ENCODE measurements at places on chromosomes 2 and 18. TPM values are rescaled to one million over a fixed set of nuclear protein-coding genes. Genes with fewer than 3 reads are reported as not detected.

DNA sequence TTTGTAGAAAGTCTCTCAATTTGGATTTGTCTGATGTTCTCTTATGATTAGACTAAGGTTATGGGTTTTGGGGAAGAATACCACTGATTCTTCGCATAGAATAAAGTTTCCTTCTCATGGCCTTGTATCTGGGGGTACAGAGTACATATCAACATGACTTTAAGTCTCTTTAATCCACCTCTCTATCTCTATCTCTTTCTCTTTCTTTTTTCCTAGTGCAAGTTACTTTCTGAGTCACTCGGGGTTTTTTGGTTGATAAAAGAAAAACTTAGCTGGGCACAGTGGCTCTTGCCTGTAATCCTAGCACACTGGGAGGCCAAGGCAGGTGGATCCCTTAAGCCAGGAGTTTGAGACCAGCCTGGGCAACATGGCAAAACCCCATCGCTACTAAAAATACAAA, 100.1 kb upstream of the MAP4K3 start:
- no peaks in the 10 kb centered on the region for H3K27me3 ChIP-seq
- H3K27ac ChIP-seq, result no peak overlapping the region
- H3K4me3 ChIP-seq, result no peak overlapping the region
- DNase-seq, result no peak
- H3K36me3 ChIP-seq, result no peaks in the 10 kb centered on the region

DNA sequence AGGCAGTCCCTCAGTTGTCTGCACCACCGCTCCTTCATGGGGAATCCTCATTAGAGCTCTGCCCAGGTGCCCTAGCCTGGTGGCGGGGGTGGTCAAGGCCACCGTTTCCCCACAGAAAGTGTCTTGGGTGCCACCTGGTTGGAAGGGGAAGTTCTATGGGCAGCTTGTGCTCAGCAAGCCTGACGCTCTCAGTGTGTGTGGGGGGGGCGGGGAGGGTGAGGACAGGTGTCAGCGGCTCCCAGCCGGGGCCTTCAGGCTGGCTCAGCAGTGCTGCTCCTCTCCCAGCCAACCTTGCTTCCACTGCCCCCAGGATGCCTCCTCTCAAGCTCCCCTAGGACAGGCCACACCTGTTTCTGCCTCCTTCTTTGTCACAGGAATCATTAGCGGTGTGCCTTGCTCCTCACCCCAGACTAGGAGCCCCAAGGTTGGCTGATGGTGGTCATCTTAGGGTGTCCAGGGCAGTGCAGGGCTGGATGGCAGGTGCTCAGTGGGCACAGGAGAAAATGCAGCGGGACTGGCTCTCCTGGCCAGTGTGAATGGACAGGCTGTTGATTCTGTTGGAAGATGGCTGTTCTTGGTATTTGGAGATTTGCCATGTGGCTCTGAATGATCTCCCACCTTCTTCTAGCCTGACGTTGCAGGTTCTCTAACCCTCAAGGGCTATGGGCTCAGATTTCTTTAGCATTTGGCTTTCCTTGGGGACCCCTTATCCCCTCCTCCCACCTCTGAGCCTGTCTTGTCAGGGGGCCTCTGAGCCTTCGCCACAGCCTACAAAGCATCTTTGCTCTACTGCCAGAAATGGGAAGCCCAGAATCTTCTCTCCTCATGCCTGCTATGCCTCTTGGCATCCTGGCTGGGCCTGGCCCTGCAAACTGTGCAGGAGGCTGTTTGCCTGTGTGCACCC, 185.8 kb upstream of the HS6ST1 start:
- H3K27me3 ChIP-seq, result no peaks in the 10 kb centered on the region
- H3K36me3 ChIP-seq, result no peaks in the 10 kb centered on the region
- DNase-seq, result peak; percentile 5
- no peak overlapping the region for H3K27ac ChIP-seq
- H3K4me1 ChIP-seq, result no peaks in the 10 kb centered on the region

GRCh38 chr2:85449214-85449588, 30.7 kb downstream of the SH2D6 start:
- H3K4me3 ChIP-seq, result no peak overlapping the region
- no peak overlapping the region for H3K27ac ChIP-seq
- H3K36me3 ChIP-seq, result no peaks in the 10 kb centered on the region
- DNase-seq, result no peak
- H3K4me1 ChIP-seq, result no peaks in the 10 kb centered on the region

DNA sequence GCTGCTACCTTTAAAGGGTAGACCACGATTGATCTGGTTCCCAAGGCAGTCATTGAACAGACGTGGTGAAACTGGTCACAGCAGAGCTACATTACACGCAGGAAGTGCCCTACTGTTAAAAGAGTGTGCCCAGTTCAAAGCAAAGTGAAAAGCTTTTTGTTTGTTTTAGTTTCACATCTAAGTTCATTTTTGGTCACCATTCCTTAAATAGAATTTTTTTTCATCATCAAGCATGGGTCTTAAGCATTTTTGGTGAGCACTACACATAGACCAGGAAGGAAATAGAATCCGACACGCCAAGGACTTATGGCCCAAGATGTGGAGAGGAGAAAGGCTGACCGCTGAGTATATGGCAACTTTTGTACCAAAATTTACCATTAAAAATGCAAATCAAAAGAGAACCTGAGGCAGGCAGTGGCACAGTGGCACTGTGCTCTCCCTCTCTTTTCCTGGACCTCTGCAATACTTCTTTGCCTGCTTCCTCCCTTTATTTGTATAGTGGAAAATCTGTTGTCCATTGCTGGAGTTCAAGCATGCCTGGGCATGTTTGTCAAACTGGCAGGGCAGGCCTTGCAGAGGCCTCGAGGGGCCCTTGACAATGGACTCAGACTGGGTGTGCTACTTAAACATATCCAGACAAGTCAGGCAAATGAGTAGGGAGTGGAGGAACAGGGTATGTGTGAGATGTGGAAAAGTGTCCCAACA, 42.6 kb upstream of the HNRNPA3 start:
- H3K4me3 ChIP-seq, result peak overlapping the region; percentile 9
- H3K4me1 ChIP-seq, result peaks cover 33% of the 10 kb centered on the region
- H3K27me3 ChIP-seq, result no peaks in the 10 kb centered on the region
- DNase-seq, result peak; percentile 82

GRCh38 chr2:174563530-174564282, 33.9 kb downstream of the WIPF1 start:
- no peak for DNase-seq
- no peaks in the 10 kb centered on the region for H3K27me3 ChIP-seq
- no peak overlapping the region for H3K4me3 ChIP-seq
- H3K4me1 ChIP-seq, result no peaks in the 10 kb centered on the region
- no peak overlapping the region for H3K27ac ChIP-seq

DNA sequence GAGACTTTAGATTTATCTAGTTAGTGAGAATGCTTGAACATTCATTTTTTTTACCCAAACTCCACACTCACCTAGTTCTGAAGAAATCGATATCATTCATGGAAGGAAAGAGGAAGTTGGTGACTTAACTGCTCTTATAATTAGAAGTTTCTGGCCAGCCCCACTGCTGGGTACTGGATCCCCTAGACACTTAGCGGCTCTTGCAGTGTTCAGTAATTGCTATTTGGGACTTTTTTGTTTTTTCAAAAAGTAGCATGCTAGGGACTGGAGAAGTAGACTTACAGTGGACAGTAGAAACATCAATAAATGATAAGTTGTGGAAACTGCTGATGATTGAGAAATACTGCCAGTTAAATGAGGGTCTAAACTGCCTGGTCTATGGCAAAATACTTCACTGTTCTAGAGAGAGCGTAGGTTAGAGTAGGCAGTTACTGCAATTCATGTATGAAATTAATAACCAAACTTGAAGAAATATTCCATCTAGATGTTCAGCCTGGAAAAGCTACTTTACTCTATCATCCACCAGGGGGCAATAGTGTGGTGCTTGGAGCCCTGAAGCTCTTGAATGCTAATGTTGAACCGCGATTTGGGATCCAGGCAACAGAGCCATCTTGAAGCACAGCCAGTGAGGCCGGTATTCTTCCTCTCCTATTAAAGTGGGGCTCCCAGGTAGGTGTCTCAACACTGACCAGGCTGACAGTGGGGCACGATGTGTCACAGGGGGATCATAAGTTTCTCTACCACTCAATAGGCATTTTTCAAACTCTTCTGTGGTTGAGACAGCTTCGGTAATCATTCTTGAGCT, 146.1 kb upstream of the SESTD1 start:
- H3K4me3 ChIP-seq, result no peak overlapping the region
- no peaks in the 10 kb centered on the region for H3K36me3 ChIP-seq
- no peak for DNase-seq
- no peak overlapping the region for H3K27ac ChIP-seq

DNA sequence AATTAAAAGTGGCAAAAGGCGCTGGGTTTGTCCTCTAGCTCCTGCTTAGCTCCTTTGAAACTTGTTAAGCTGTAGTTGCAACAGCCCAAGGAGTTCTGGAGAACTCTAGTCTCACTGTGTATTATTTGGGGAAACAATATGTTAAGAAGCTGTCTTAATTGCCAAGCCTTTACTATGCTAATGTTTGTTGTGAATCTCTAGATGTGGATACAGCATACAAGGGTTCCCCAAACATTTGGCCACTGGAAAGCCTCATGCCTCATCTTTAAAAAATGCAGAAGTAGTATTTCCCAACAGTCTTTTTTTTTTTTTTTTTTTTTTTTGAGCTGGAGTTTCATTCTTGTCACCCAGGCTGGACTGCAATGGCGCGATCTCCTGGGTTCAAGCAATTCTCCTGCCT, 236.7 kb downstream of the PRKCE start:
- H3K36me3 ChIP-seq, result no peaks in the 10 kb centered on the region
- no peak overlapping the region for H3K4me3 ChIP-seq
- DNase-seq, result no peak
- H3K27me3 ChIP-seq, result no peaks in the 10 kb centered on the region
- peaks cover 63% of the 10 kb centered on the region for H3K4me1 ChIP-seq
- peak overlapping the region; percentile 85 for H3K27ac ChIP-seq

DNA sequence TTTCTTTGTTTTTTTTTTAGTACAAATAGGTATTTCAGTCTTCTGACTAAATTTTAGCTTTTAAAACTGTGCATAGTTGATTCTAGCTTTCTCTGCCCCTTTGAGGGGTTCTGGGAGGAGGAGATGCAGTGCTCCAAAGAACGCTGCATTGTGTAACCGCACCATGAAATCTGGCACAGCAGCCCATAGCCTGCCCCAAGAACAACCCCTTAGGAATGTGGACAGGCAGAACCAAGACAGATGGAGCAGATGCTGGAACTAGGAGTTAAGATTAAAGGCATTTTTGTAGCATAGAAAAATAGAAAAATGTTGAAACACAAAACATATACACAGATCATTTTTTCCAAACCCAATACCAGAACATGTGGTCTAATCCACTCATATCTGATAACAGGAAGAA, 187.5 kb downstream of the SCG2 start:
- DNase-seq, result no peak
- H3K4me1 ChIP-seq, result no peaks in the 10 kb centered on the region
- no peaks in the 10 kb centered on the region for H3K27me3 ChIP-seq
- no peaks in the 10 kb centered on the region for H3K36me3 ChIP-seq

The PHOSPHO2 gene
- 7.9 TPM for polyA plus RNA-seq

The ASB18 gene
- not detected for polyA plus RNA-seq

The MSTN gene
- not detected for polyA plus RNA-seq

The IAH1 gene
- polyA plus RNA-seq, result 69.4 TPM

The LTBP1 gene
- polyA plus RNA-seq, result 0.11 TPM

Measured in GM12878 (cell line).